ENCODE measurements at places on chromosomes 11 and 22. TPM values are rescaled to one million over a fixed set of nuclear protein-coding genes. Genes with fewer than 3 reads are reported as not detected.
A peak's percentile ranks its signal among the peaks of the same experiment; 100 is the strongest.

ADM2 gene
- 1.5 TPM for total RNA-seq

ARHGEF12 gene
- total RNA-seq, result 121 TPM

OR5B21 gene
- not detected for total RNA-seq

ELFN2 gene
- 0.89 TPM for total RNA-seq

DNA sequence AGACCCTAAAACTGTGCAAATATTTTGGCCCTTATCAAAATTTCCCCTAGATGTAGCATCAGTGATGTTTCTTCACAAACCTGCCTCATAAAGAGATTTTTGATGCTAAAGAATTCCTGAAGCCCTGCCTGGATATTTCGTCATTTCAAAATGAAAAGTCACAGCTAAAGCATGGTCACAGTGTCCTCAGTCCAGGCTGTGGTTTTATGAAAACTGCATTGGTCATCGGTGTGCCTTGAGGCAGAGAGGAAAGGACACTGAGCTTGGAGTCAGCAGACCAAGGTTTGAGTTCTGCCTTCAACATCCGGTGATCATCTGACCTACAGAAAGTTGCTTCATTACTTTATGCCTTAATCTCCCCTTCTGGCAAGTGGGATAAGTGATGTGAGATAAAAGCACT lies 34.8 kb upstream of the ALKBH3 start:
- DNase-seq, result no peak

DNA sequence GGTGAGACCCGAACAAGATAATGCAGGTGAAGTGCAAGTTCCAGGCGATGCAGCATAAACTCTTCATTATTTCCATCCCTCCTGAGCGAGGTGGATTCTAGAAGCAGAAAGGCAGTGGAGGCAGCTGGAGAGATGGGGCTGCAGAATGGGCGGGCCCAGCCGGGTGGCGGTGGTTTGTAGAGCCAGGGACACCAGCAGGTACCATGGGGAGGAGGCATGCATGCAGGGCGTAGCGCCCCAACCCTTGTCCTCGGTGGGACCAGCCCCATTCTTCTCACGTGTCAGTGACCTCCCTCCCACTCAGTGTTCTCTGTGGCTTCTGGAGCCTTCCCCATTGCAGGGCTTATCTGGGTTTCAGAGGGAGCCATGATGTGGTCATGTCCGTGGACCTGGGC lies 38.0 kb downstream of the MPPED1 start:
- no peak for DNase-seq

DNA sequence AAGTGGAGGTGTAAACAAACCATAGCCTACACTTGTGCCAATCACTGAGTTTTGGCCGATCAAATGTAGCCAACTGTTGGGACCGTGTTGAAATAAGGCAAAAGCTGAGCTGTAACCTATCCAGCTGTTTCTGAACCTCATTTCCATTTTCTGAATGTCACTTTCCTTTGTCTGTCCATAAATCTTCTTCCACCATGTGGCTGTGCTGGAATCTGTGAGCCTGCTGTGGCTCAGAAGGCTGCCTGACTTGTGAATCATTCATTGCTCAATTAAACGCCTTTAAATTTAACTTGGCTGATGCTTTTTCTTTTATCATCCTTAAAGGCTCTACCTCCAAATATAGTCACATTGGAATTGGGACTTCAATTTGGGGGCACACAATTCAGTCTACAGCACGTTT lies 203.1 kb upstream of the MPPED2 start:
- no peak for DNase-seq

DNA sequence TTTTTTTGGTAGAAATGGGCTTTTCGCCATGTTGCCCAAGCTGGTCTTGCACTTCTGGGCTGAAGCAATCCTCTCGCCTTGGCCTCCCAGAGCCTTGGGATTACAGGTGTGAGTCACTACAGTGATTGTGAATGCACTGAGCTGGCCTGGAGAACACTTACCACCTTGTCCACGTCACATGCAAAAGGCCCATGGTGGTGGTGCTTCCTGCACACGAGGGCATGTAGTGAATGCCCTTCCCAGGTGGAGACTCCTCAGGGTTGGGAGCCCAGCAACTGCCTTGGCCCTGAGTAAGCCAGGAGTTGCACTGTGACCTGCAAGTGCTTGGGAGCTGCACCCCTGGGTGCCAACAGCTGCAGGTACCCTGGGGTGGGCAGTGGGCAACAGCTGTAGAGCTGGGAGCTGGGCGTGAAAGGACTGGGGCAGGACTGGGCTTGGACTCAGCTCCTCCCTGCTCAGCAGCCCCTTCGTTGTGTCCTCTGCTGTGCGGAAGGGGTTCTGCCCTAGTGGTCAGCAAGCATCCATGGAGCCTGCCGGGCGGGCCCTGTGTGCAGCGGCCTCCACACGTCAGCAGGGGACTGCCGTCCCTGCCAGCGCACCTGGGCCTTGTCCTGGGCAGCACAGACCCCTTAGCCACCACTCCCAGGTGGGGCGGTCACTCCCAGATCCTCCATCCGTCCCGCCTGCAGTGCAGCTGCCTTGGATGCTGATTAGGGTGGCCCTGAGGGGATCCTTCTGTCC lies 9.3 kb upstream of the ADORA2A start:
- DNase-seq, result peak; percentile 30

DNA sequence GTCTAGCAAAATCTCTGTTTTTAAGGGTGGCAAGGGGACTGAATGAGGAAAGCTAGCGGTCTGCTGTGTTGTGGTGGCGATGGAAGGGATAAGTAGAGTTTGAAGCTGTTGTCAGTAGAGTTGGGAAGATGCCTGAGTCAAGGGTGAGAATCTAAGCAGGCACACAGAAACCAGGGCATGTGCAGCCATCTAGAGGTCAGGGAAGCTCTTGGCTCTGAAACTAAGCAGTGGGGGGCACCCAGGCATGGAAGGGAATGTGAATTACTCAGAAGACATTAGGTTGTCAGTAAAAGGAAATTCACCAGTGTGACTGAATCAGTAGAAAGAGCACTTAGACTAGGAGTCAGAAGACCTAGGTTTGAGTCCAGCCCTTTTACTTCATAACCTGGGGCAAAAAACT lies 15.4 kb downstream of the BMAL1 start:
- no peak for DNase-seq

DNA sequence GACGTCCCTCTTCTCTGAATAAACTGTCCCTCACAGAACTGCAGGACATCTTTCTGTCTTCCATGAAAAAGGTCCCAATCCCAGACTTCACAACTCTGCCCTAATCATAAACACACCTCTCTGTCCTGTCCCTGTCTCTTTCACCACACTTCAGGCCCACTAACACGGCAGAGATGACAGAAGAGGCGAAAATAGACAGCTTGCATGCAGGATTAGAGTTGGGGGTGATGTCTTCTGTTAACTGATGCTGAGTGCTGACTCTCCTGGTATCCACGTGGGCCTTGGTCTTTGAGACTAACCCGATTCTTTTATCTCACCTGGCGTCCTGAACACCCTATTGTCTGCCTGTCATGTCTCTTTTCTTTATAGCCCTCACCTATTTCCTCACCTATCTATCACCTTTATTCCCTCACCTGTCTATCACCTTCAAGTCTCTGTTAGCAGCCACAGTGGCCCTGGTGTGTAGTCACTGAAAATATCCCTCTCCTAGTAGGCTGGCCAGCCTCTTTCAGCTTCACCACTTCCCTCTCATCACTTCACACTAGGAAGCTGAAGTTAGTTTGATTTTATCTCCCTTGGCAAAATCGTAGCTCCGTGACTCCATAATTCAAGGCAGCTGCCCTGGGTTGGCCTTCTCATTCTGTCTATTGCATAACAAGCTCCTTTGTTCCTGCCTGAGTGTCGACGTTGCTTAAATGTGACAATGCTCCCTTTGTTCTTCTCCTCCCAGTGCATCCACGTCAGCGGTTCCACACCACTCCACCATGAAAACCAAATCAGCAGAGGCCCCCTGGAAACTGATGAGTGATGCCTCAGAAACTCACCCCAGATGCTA lies 30.6 kb upstream of the DRD2 start:
- DNase-seq, result no peak

GRCh38 chr11:33258631-33259205 lies 1.5 kb downstream of the HIPK3 start:
- DNase-seq, result no peak

DNA sequence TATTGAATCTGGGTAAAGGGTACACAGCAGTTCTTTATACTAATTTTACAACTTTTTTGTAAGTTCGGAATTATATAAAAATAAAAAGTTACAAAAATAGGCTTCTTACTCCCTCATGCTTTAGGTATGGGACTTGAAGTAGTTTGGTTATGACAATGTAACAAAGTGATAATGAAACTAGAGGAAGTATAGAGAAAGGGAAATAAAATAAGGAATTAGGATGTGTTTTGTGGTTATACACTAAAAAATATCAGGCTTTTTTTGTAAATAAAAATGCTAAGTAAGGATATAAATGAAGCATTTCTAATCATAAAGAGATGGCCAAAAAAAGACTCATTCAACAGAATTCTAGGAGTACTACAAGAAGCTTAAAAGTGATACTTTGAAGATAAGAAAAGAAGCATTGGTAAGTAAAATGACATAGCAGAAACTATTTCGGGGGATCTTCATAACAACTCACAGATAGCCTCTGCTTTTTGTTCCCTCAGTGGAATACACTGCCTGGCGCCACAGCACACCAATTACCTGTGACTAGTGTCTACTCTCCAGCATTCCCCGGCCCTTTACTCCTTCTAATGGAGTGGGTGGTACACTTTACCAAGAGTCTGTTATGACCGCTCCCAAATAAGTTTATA lies 322.7 kb upstream of the PITPNB start:
- DNase-seq, result no peak

DNA sequence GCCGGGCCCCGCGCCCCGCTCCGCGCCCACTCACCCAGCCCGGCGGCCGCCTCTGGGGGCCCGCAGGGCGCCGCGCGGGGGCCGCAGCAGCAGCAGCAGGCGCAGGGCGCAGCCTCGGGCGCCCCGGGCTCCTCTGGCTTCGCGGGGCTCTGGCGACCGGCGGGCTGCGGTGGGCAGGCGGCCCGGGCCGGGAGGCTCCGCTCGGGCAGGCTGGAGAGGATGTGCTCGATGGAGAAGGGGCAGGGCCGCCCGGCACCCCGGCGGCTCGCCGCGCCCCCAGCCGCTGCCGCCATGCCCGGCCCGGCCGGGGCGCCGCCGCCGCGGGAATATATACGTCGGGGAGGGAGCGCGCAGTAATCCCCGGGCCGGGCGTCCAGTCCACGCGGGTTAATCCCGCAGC lies at the start of gene GSC2:
Gene GSC2, minus strand, starts transcription at position 302 of the 400 bp plus-strand sequence. Its CDS starts 9 bp downstream, at position 293.
- DNase-seq, result no peak

DNA sequence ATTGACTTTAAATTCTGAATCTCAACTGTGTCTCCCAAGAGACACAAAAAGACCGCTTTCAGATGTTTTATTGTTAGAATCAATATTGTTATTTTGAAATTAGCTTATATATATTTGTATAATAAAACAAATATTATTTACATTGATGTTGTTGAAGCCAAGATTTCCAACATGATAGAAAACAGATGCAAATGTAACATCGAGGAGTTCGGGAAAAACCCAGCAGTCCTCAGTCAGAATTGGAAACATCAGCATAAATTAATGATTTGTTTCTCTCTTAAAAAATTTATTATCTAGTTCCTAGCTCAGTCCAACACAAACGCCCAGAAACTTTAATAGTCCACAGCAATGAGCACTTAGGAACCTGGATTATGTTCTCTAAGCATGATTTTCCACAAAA lies 1330.4 kb downstream of the TBC1D22A start:
- no peak for DNase-seq

GRCh38 chr11:128549256-128549944 lies 38.0 kb downstream of the ETS1 start:
- DNase-seq, result no peak

- no peak for DNase-seq
These were observed 18.2 kb upstream of the KIRREL3 start for GRCh38 chr11:127018683-127019279.

DNA sequence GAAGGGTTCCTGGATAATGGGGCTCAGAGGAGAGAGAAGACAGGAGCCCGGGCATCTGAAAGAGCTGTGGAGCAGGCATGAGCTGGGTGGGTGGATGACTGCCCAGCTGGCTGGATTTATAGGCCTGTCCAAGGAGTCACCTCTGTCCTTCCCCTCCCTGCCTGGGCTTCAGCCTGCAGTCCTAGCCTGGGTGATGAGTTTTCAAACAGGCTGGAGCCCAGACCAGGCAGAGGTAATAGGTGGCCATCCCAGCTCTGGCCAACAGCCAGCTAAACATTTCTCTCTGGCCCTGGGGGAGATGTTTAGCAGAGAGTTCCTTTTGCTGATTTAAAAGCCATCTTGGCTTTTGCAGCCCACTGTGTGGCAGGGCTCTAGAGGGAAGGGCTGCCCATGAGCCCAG lies 5.4 kb downstream of the C11orf96 start:
- DNase-seq, result no peak

- no peak for DNase-seq
These were observed 181.0 kb downstream of the MN1 start for GRCh38 chr22:27620367-27621154.

- DNase-seq, result no peak
These were observed 67.5 kb downstream of the PLEKHA7 start for GRCh38 chr11:16946477-16947282.

Data from lower lobe of right lung (tissue), 2 donors.